T-helper 1 cell (primary cell): ENCODE measurements at places on chromosomes 13 and 19.

GRCh38 chr13:94319501-94319900, 160.0 kb downstream of the DCT start:
- DNase-seq = no peak

DNA sequence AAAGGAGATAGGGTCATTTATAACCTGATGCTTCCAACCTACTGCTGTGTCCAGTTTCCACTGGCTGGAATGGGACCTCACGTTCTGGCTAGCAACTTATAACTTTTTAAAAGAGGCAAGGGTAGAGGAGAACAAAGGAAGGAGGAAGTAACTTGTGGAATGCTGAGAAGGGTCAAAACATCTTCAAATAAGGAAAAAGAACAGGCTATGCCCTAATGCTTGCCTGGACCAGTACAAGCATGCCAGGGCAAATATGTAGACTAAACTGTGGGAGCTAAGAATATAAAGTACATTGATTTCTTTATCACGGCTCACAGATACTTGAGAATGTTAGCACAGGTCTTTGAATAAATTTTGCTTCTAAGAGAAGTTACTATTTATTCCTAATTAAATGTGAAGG, 1.5 kb upstream of the ZNF561 start:
- DNase-seq = no peak

- DNase-seq = no peak
These were observed 298.8 kb downstream of the NDFIP2 start for GRCh38 chr13:79779761-79780160.

DNA sequence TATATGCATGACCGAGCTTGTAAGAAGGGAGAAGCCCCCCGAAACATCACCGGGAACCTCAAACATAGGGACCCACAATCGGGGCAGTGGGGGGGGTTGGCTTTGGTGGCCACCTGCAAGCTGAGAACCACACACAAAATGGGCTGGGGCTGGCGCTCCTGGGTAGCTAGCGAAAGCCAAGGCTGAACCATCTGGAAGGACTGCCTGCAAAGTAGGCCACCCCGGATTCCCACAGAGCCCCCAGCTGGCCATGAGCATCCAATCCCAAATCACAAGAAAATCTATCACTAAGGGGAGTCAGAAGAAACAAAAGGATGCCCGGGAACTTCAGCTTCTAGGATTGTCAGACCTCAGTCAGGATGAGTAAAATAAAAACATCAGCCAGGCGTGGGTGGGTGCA, 2.8 kb upstream of the PSPN start:
- no peak for DNase-seq

DNA sequence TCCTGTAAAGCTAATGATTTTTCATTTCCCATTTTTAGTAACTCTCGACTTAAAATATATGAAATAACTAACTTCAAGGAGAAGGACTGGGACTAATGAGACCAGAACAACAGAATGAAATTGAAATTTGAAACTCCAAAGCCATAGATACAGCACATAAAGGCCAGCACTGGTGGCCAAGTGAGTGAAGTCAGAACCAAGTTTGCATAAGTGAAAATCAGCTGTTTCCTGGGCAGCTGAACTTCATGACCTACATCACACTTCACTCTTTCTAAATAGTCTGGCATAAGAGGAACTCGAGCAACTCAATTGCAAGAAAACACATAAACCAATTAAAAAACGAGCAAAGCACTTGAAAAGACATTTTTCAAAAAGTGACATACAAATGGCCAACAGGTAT, 84.5 kb downstream of the DCLK1 start:
- no peak for DNase-seq

GRCh38 chr19:51811344-51811743, 16.4 kb downstream of the FPR3 start:
- no peak for DNase-seq

- no peak for DNase-seq
These were observed 44.8 kb downstream of the FLT1 start for GRCh38 chr13:28449826-28450773.

DNA sequence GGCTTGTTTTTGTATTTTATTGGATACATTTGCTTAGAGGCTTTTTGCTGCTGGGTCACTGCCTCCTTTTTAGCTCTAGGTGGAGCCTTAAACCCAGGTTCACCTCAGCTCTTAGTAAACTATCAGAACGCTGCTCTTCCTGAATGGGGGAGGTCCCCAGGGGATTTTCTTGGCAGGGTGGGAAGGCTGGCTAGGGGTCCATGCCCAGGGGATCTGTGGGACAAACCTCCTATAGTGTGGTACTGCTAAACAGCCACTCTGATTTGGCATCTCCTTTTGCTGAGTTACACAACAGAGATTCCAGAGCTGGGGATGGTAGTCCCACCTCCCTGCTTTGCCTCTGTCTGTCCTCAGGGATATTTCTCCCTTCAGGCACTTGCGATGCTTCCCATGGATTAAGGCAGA, 204.9 kb downstream of the ZIC5 start:
- no peak for DNase-seq

- DNase-seq = no peak
These were observed 454.7 kb upstream of the TSHZ3 start for GRCh38 chr19:31803835-31804446.

GRCh38 chr13:76245920-76246319, 609.8 kb downstream of the LMO7 start:
- DNase-seq = no peak

DNA sequence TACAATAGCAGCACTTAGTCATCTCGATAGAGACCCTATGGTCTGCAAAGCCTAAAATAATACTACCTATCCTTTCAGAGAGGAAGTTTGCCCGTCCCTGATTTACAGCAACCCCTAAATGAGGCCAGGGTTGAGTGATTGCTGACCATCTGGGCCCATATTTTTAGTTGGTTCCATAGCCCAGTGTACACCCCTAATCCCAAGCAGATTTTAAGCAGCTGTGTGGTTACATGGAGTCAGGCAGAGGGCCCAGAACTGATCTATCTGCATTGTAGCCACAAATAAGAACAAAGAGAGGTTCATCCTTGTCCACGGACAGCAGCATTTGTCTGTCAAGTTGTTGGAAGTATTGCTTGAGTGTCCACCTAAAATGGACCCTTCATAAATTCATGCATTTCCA, 148.2 kb downstream of the DCT start:
- DNase-seq = no peak

DNA sequence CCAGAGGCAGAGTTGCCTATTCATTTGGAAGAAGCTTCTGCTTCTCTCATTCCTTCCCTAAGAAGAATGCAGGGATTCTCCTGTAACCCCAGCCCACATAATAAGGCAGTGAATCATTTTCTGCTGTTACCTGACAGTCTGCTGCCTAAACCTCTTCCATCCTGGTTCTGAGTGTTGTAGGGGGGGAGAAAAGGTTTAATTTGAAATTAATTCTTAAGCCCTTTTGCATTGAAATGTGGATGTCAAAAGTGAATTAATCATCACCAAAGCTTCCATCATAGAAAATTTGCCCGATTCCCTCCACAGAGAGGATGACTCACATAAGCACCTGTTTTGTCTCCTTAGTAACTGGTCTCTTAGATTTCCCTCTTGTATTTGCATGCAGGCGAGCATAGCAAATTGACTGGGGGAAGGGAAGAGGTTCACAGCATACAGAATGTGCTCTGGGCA, 146.7 kb upstream of the FNDC3A start:
- no peak for DNase-seq

DNA sequence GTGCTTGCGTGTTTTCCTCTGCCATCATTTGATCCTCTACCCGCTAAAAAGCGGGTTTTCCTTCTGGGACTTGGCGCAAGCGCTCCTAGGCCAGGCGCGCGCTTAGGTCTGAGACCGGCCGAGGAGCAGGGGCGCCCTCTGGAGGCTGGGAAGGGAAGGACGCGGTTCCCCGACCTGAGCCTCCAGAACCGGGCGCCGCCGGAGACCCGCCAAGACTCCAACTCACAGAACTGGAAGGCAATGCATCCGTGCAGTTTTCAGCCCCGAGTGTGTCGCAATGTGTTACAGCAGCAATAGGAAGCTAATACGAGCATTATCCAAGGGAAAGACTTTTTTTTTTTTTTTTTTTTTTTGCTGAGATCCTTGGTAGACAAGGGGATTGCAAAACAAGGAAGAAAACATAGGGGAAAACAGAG, 190.9 kb downstream of the COL4A1 start:
- DNase-seq = peak; percentile 17

DNA sequence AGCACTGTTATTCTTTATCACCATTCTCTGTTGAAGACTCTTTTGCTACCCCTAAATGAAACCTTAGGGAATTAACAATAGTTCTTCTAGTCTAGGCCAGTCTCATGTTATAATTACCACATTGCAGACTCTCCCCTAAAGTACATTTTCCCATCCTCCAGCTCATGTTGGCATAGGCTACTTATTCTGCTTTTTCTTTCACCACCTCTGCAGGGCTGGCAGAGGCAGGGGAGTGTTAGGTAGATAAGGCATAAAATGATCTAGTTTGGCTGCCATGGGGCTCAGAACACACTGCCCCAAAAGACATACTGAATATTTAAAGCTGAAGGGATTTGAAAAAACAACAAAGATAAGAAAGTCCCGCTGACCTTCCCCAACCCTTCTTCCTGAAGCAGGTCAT, 82.7 kb upstream of the RFC3 start:
- DNase-seq = no peak

DNA sequence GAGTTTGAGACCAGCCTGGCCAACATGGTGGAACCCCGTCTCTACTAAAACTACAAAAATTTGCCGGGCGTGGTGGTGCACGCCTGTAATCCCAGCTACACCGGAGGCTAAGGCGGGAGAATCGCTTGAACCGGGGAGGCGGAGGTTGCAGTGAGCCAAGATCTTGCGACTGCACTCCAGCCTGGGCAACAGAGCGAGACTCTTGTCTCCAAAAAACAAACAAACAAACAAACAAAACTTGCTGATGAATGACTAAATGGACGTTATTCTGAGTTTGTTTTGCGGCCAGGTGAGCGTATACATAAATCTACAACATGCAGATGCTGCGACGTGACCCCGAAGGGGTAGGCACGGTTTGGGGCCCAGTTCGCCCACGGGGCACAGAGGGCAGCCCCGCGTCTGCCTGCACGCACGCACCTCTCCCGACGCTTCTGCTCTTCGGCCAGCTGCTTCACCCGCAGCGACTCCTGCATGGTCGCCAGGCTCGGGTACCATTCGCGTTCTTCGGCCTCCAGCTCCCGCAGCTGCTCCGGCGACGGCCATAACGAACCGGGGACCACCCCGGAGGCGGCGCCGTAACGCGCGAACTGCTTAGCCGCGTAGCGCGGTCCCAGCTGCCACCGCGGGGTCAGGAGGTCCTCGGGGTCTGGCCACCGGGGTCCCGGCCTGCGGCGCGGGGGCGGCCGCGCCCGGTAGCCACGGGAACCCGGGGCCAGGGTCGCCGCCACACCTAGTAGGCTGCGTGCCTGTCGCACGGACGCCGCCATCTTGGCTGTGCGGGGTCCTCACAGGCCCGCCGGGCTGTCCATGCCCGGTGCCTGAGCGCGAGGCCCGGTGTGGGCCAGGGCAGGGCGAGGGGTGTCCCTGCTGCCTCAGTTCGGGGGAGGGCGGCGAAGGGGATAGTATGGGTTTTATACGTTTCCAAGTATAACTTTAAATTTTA, at the start of gene GADD45GIP1:
Gene GADD45GIP1, minus strand, starts transcription at position 778 of the 943 bp plus-strand sequence. Its CDS starts 11 bp downstream, at position 767.
- DNase-seq = peak; percentile 86

GRCh38 chr13:75647126-75647784, 11.1 kb downstream of the LMO7 start:
- no peak for DNase-seq

- DNase-seq = no peak
These were observed 38.3 kb downstream of the COL4A1 start for GRCh38 chr13:110268576-110269185.

DNA sequence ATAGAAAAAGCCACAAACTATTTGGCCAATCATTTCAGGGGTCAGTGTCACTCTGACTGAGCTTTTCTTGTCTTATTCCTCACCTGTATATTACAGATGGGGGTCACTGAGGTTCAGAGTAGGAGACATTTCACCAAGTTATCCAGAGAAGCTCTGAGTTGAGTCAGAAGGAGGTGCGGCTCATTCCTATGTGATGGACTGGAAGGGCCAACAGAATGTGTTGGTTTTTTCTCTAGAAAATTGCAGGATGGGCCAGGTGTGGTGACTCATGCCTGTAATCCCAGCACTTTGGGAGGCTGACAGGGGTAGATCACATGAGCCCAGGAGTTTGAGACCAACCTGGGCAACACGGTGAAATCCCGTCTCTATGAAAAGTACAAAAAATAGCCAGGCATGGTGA, 24.5 kb upstream of the ZNF83 start:
- DNase-seq = no peak

GRCh38 chr19:13463296-13463695, 43.0 kb downstream of the CACNA1A start:
- no peak for DNase-seq

- DNase-seq = no peak
These were observed 269.3 kb downstream of the UQCRFS1 start for GRCh38 chr19:28943651-28944050.

GRCh38 chr19:52658595-52658994, 20.4 kb upstream of the ZNF83 start:
- DNase-seq = no peak

DNA sequence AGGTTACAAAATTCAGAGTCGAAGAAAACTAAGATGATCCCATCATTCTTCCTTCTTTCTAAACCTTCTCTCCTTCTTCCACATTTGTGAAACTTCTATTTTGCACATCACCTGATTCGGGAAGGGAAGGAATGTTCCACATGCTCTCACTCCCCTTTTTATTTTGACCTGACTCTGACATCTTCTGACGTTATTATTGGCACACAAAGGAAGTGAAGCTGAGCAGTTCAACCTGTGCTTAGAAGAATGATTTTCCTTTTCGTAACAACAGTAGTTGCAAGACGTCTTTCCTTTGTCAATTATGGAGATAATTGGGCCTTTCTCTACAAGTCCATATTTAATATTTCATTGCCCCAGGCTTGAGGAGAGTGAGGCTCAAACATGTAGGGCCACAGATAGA, 18.0 kb downstream of the FAM124A start:
- DNase-seq = no peak

DNA sequence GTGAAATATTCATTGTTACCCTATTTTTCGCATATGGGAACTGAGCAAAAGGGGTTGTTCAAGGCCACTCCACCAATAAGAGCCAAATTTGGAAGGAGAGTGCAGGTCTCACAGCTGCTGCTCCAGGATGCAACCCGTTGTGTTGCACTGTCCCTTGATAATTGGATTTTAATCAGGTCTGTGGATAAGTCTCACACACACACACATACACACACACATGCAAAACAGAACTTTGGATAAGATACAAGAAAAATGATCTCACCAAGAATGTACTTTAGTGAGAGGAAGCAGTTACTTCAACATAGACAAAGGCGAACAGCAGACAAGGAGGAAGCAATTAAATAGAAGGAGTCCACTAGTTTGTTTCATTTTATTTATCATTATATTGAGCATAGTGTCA, 127.3 kb upstream of the EDNRB start:
- no peak for DNase-seq

GRCh38 chr19:18669524-18669817, 14.0 kb upstream of the CRTC1 start:
- DNase-seq = no peak

- no peak for DNase-seq
These were observed 9.0 kb upstream of the THSD1 start for GRCh38 chr13:52414963-52415362.
